ENCODE measurements at places on chromosomes 2 and 18.

- no peak for DNase-seq
Measured at GRCh38 chr2:106129150-106129549, 65.0 kb downstream of the UXS1 start.

DNA sequence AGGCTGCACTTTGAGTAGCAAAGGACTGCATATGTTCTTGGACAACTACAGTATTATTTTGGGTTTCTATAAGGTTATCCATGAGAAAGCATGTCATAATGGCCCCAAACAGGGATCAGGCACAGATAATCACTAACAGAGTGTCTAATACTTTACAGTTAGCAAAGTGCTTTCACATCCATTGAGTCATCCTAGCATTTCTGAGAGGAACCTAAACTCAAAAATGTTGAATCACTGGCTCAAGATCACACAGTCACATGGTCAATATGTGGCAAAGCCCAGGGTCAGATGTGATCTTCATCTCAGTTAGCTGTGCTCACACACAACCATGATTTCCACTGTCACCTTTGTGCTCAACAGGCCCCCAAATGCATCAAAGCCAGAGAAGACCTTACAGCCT is 156.1 kb upstream of the VRK2 start:
- DNase-seq, result no peak

DNA sequence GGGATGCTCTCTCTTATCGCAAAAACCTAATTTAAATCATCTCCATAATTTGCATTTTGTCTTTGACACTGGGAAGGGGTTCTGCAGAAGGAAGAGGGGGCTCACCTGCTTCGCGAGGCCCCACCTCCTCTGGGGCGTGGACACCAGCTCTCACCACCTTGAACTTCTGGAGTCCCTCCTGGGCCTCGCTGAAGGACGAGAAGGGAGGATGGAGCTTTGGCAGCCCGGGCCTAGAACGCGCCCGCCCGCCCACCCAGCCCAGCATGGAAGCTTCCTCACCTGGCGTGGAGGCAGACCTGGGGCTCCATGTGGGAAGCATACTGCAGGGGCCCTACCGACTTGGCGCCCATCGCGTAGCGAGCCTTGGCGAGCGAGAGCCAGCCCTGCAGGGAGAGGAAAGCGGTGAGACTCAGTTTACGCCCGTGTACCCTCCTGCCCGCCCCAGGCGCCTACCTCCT is 1.1 kb upstream of the IMP4 start:
- no peak for DNase-seq

GRCh38 chr2:168997118-168997521 is 34.0 kb downstream of the ABCB11 start:
- no peak for DNase-seq

DNA sequence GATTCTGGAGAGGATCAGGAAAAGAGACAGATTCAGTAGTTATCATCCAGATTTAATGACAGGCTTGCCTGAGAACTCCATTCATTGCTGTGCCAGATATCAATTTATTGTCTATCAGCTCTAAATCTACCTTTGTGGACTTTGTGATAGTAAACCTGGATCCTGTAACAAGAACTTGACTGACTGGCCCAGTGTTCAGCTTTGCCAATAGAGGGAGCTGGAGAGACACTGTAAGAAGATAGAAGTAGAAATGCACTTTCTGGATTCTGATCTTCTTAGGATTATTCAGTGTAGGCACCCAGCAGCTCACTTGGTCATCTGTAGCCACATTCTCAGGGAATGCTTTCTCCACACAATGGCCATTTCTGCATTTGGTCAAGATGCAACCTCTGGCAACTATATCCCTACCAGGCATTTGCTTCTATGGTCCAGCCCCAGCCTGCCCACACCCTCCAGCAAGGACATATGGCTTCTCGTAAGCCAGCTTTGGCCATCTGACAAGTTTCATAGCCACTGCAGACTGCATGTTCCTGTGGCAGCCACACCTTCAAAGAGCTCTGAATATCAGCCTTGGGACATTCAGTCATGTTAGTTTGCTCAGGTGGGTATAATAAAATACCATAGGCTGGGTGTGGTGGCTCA is 6.1 kb upstream of the SERPINB8 start:
- no peak for DNase-seq

DNA sequence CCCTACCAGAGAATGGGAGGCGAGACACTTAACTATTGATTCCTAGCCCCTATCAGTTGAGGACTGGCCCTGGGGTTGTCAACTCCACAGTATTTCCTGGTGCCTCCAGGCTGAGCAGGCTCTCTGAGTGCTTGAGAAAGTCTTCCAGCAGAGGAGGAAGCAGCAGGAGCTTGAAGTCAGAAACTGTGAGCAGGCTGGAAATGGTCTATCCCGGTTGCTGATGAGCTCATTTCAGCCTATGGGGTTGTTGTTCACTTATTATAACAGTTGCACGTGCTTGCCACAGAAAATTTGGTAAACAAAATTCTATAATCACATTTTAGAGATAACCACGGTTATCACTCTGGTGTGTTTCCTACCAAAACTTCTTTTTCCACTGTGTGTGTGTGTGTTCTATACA is 254.7 kb upstream of the THUMPD2 start:
- DNase-seq, result no peak

- DNase-seq, result no peak
Measured at GRCh38 chr2:196591004-196591403, 48.5 kb upstream of the CCDC150 start.

- no peak for DNase-seq
Measured at GRCh38 chr2:225282858-225283710, 116.4 kb upstream of the NYAP2 start.

DNA sequence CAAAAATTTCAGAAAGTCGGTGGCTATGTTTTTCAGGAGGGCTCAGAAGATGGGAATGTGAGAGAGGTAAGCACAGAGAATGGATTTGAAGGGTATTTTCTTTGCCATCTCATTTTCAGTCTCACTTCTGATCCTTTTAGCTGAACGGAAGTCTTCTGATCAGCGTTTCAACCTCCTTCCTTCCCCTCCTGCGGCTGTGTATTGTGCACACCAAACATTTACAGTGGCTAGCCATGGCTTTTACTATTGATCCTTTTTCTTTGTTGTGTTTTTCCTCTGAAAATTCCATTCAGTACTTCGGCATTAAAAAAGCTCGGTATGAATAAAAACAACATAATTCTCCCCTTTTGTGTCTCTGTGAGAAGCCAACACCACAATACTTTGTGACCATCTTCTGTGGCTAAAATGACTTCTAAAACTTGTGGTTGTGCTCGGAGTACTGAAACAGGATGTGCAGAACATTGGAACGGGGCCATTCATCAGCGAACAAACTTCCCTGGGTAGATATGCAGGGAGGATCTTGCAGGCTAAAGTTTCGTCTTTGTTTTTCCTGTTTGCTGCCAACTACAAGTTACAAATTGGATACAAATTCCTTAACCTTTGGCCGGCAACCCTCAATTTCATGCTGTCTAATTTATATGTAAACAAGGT is 260.8 kb upstream of the FAM98A start:
- no peak for DNase-seq

DNA sequence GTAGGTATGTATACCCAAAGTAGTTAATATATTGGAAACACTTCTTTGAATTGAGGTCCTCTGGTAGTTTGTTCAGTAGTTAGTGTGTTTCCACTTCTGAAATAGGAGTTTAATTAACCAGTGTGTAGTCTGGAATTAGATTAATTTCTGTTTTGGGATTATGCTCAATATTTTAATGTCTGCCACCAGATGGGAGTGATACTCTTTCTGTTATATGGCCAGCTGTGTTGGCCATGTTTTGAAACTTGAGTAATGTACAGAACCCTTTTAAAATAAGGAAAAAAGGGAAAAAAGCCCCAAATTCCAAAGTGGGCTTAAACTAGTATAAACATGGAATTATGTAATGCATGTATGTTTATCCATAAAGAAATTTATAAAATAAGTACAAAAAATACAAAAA is 147.7 kb downstream of the CTNNA2 start:
- DNase-seq, result no peak

- no peak for DNase-seq
Measured at GRCh38 chr2:8268172-8268783, 413.6 kb upstream of the ID2 start.

DNA sequence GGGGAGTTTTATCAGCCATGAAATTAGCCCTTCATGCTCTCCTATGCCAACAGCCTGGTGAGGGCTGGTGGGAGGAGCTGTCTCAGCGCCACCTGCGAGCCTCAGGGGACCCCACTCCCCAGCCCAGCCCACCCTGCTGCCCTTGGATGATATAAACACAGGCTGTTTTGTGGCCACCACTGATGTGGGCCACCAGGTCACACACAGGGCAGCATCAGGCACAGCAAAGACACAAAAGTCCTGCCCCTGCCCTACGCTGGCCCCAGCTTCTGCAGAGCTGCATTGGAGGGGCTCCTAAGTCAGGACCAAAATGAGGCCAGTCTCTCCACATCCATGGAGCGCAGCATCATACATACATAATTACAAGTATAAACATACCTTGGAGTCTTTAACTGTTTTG is 110.6 kb upstream of the TEX51 start:
- DNase-seq, result no peak

GRCh38 chr18:54173980-54174630 is 50.4 kb downstream of the MBD2 start:
- DNase-seq, result no peak
